ENCODE measurements at places on chromosomes 5 and 9.

DNA sequence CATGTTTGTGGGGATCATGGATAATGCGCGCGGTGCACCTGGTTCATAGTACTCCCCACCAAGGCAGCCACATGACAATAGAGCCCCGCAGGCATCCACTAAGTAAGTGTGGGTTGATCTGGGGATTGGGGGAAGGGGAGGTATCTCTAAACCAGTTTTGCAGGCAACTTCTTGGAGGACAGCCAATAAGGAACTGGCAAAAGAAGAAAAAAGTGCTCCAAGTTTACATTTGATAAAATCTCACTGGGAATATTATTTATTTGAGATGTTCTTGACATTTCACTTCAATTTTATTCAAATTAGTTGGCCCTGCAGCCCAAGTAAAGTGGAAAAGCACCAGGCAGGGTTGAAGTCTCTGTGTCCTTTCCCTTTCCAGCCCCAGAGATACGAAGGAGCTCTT lies 8.5 kb downstream of the FBP1 start:
- DNase-seq, result no peak

- no peak for DNase-seq
These were observed 97.1 kb downstream of the SLC44A1 start for GRCh38 chr9:105341434-105342146.

DNA sequence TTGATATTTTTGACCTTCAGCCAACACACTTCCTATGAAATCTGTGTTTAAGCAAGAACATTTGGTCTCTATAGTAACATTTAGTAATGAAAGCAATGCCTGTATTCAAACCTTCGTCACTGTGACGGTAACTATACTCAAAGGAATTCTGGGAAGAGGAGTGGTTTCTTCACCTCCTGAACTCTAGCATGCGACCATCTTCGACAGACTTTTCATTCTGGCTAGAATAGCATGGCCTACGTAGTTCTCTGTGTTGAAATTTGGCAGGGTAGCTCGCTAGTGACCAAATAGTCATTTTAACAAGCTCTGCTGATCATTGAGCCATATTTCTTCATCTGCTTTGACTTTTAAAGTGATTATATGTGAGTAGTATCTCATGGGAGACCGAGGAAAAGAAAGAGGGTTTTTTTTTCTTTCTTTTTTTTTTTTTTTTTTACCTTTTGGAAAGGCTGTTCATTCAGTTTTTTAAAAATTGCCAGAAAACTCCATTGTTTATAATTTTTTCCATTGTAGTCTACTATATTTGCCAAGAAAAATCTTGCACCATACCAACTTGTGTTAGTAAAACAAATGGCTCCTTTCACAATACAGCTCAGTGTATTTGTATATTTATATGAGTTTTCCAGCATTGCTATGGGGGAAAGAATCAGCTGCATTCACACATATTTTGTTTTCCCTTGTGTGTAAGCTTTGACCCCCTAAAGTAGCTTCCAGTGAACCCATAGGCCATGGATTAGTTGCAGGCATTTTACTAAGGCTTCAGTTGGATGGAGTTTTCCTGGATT lies 166.8 kb downstream of the NNT start:
- no peak for DNase-seq

DNA sequence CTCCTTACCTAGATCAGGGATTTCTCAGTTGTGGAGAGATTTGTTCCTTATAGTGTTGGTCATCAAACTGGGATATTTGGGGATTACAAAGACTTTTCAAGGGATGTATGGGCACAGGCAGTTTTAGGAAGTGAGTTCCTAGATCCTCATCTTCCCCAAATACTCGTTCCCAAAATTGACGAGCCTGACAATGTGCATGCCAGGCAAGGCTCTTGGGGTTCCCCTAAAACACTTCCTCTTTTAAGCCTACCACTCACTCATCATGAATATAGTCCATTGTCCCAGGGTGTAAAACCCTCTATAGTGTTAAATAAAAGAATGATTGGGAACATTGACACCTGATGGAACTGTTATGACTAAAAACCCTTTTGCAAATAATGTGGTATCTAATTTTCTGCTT lies 26.4 kb downstream of the PDCD1LG2 start:
- no peak for DNase-seq

GRCh38 chr5:117588611-117589010 lies 1014.0 kb upstream of the SEMA6A start:
- no peak for DNase-seq

DNA sequence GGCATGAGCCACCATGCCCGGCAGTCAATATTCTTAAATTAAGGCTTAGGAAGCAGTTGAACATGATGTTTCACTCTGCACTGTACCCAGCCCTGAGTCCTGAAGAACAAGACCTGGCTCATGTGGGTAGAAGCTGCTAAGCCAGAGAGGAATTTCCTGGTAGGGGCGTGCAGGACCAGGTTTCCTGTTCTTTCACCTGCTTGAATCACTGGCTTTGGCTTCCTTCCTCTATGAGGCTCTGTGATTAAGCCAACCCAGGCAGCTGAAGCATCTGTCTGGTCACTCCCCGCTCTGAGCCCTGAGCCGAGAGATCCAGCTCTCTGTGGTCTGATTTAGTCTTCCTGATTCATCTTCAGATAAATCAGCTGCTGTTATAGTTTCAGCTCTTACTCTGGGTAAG lies 29.1 kb downstream of the CFAP77 start:
- DNase-seq, result no peak

- DNase-seq, result no peak
These were observed 63.7 kb downstream of the MLLT3 start for GRCh38 chr9:20558566-20559016.

DNA sequence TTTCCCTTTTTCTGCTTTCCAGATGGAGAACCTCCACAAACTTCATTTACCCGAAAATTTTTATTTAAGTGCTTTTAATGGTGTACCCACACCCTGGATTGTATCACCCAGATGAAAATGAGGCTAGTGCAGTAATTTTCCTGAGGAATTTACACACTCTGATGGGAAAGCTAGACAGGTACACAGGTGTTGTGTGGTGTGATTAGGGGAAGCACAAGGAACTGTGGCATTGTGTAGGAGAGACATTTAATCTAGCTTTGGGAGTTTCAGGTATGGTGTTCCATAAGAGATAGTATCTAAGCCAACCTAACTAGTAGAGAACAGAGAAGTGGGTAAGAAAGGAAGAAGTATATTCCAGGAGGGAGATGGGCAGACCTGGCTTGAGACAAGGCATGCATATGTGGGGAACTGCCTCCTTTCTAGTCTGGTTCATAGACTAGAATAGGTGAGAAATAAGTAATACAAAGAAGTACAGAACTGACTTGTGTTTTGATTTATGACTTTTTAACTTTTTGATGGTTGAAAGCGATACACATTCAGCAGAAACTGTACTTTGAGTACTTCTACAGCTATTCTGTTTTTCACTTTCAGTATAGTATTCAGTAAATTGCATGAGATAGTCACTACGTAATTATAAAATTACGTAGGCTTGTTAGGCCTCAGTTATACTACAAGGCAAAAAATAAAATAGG lies 22.9 kb upstream of the ROPN1L start:
- DNase-seq, result no peak

- peak; percentile 31 for DNase-seq
These were observed 32.3 kb downstream of the CNTRL start for GRCh38 chr9:121107029-121107428.

- no peak for DNase-seq
These were observed 145.6 kb upstream of the TNC start for GRCh38 chr9:115263371-115264075.

DNA sequence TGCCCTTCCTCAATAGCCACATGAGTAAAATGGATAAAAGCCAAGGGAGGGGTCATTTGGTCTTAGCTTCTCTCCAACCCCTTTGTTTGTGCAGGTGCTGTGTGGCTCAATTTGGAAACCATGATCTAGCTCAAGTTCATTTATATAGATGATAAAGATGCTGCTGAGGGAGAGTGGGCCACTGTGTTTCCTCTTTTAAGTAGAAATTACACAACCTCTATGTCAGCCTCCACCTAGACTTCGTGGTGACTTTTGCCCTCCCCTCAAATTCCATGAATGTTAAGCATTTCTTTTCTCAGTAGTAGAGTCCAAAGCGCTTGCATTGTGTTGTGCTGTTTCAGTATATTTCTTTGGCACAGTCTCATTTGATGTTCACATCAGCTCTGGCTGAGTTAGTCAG lies 241.4 kb downstream of the ARHGAP26 start:
- no peak for DNase-seq

DNA sequence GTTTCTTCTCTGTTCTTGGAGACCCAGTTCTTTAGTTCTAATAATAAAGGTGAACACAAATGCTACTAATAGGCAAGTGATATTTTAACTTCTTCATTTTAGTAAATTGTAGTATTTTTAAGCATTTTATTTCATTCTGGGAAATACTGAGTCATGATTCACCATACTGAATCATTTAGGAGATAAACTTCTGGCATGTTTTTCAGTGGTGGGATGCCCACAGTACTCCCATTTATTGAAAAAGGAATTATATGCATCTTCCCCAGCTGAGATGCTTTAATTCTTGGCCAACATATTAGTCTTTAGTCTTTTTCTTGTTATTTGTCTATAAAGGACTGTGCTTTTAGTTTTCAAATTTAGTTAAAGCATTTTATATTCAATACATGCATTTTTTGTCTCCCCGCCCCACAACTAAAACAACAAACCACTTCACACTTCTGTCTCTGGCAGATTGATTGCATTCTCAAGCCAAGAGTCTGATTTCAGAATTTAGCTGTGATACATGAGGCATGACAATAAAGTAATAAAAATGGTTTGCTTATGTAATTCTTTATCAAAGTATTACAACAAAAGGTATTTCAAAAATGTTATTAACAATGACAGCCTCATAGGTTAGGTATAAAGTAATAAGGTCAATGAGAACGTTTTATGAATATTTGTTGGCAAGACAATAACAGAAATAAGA lies 125.2 kb upstream of the CDH18 start:
- no peak for DNase-seq

DNA sequence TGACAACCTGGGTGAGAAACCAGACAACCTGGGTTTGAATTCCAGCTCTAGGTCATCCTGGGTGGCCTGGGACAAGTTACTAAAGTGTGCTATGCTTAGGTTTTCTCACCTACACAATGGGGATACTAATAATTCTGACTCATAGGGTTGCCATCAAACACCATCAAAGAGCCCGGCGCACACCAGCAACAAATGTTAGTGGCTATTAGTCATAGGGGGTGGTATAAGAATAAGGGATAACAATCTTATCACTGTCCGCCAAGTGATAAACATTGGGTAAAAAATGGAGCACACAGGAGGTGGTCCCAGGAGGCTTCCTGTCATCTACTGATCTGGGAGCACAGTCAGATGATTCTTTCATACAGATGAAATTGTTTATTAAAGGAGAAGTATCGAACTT lies 61.4 kb upstream of the AFAP1L1 start:
- no peak for DNase-seq

GRCh38 chr9:113427629-113428028 lies 17.1 kb downstream of the C9orf43 start:
- no peak for DNase-seq

- no peak for DNase-seq
These were observed 379.8 kb downstream of the SPOCK1 start for GRCh38 chr5:137119321-137119720.

- DNase-seq, result no peak
These were observed 82.6 kb downstream of the PRELID2 start for GRCh38 chr5:145752534-145752933.

GRCh38 chr9:107008011-107008410 lies 145.0 kb downstream of the ZNF462 start:
- no peak for DNase-seq

DNA sequence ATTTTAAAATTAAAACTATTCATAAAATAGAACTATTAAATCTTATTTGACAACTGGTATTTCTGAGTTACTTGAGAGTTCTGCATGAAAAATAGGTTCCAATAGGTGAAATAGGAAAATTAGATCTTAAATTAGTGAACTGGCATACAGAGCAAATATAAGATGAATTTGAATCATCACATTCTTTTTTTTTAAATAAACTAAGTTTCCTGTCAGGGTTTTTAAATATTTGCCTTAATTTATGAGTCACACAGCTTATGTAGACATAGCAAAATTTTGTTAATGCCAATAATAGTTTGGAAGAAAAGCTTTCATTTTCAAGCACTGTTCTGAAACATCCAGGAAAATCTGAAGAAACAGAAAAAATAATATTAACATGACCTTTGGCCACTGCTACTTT lies 311.7 kb upstream of the HAPLN1 start:
- DNase-seq, result no peak

GRCh38 chr9:120707170-120707569 lies 7.1 kb downstream of the MEGF9 start:
- DNase-seq, result no peak

DNA sequence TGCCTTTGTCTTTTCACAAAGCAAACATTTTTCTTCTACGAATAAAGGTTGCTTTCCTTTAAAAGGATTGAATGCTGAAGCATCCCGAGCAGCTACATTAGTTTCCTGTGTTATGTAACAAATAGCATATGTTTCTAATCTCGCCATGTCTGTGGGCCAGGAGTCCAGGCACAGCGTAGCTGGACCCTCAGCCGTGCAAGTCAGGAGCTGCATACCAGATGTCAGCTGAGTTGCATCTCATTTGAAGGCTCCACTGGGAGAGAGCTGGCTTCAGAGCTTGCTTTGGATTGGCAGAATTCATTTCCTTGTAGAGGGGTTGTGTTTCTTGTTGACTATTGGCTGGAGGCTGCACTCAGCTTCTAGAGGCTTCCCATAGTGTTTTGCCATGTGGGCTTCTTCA lies 16.0 kb upstream of the GOLPH3 start:
- DNase-seq, result no peak

DNA sequence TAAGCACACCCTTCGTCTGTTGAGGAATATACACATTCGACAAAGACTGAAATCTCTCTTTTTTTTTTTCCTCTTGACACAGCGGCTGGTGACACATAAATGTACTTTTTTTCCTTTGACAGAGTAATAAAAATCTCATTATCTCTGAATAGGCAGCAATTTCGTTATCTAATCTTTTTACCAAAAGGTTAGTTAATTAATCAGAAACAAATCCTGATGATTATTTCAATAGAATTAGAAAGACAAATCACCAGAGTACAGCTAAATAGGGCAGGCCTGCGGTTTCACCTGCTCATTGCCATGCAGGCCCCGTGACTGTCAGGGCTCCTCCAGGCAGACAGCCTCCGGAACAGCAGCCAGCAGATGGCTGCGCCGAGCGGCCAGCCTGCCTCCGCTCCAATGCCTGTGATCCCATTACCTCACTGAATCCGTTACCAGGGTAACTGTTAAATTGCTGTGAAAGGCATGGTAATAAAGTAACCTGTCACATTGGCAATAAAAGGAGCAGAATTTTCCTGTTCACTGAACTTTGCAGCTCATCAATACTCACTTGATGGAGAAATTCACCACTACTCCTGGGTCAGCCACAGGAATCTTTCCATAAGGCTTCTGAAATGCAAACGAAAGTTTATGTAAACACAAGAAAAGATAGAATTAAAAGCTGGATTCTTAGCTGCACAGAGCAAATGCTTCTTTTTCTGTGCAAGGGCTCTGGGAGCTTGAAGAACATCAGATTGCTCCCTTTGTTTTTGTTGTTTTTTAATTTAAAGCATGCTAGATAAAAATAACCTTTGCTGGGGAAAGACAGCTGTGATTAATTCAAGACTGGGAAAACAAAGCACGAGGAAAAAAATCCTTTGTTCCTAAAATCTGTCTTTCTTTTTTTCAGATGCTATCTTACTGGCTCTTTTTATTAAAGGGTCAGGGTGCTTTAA lies 666.4 kb upstream of the ZNF608 start:
- no peak for DNase-seq
